ENCODE measurements at places on chromosomes 7 and 10. TPM values are rescaled to one million over a fixed set of nuclear protein-coding genes. Genes with fewer than 3 reads are reported as not detected.

Gene EBF3
- total RNA-seq: 0.20 TPM

Gene SLIT1
- 0.06 TPM for total RNA-seq

Gene TMEM236
- 0.05 TPM for total RNA-seq

Gene ANKRD61
- total RNA-seq: 0.26 TPM

Gene WNT8B
- not detected for total RNA-seq

Gene AKR1C2
- 3,597 TPM for total RNA-seq

Gene CYP2C18
- total RNA-seq: not detected

Gene ELMO1
- 4.0 TPM for total RNA-seq

Gene PHKG1
- total RNA-seq: 0.49 TPM

Gene MYH16
- total RNA-seq: 0.25 TPM

Gene FIS1
- 129 TPM for total RNA-seq

Gene CELF2
- total RNA-seq: 0.07 TPM

Gene CYP17A1
- 0.09 TPM for total RNA-seq

Gene PIP
- total RNA-seq: 0.19 TPM

Gene PSD
- 0.29 TPM for total RNA-seq

Measured in A549 treated with dexamethasone at 1 μM for 4 hours (cell line).